ENCODE measurements at places on chromosomes 6 and 20.

- DNase-seq: no peak
Measured at GRCh38 chr20:60921022-60921622, 330.9 kb upstream of the CDH4 start.

- no peak for DNase-seq
Measured at GRCh38 chr6:842141-842540, 149.2 kb upstream of the EXOC2 start.

DNA sequence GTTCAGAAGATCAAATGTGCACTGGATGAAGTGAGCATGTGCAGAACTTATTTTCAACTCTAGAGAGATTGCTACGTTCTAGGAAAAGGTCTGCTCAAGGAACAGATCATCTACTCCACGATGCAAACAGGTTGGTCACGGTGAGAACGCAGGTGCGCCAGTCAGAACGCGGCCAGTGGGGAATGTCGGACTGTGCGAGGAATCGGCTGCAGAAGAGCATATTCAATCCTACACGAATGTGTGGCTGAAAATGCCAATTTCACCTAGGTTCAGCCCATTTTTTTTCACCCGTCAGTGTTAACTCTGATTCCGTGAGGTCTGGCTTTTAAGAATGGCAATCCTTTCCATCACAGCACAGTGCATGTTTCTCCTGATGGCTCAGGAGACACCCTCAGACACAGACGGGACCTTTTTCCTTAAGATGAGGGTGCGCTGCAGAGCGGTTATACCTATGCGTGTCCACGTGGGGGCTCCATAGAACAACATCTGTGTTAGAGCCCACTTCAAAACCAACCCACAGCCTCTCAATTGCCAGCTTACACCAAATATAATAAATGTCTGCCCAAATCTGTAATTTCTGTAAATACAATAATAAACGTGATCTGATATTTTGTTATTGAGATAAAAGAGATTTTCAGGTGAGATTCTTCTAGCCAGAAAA is 250.4 kb downstream of the FOXA2 start:
- DNase-seq: peak; percentile 45

GRCh38 chr20:24753130-24753529 is 195.9 kb upstream of the CST7 start:
- DNase-seq: no peak

DNA sequence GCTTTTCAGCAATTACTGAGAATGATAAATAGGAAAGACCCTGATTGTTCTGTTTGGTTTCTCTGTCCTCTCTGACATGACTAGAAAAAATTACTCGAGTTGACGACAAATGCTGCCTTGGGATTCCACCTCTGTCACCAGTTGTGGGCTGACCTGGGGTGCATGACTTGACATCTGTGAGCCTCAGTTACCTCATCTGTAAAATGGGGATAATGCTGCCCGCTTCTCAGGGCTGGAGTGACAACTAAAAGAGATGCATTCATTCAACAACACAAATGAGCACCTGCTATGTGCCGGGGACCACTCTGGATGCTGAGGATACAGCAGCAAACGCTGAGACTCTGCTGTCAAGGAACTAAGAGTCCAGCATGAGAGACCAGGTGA is 94.8 kb downstream of the NFATC2 start:
- no peak for DNase-seq

DNA sequence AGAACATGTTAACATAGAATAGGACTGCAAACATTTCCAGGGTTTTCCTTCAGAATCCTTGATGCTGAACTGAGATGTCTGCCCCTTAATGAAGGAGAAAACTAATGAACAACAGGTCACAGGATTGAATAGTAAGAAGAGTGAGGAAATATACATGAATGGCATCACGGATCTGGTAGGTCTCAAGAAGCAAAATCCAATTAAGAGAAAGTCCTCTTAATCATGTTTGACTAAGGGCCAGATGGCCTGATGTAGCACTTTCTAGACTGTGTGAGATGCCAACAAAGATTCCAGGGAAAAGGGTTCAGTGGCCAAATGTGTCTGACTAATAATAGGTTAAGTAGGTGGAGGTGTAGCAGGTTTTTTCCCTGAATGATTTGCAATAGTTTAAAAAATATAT is 13.7 kb upstream of the SHPRH start:
- DNase-seq: no peak

- no peak for DNase-seq
Measured at GRCh38 chr20:61752576-61752975, 313.1 kb downstream of the TAF4 start.

- DNase-seq: no peak
Measured at GRCh38 chr6:151911401-151911800, 103.9 kb downstream of the ESR1 start.

DNA sequence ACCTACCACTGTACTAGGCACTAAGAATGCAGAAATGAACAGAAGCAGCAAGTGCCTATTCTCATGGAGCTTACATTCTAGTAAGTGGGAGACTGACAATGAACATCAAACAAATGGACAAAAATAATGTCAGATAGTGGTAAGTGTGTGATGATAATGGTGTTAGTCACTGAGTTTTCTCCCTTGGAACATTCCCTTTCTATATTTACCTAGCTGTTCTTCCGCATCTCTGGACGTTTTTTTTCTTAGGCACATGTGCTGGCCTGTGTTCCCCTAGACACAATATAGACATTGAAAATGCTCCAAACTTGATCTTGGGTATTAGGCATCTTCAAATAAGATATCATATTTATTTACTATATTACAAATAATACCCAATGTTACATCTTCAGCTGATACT is 218.1 kb upstream of the GJE1 start:
- DNase-seq: no peak

GRCh38 chr6:143570147-143570853 is 58.8 kb upstream of the FUCA2 start:
- DNase-seq: no peak

GRCh38 chr6:33850296-33850695 is 46.5 kb upstream of the MLN start:
- no peak for DNase-seq

Measured in NCI-H2081 treated with DMSO at 0.1 percent for 48 hours (cell line).